Effector memory CD4-positive, alpha-beta T cell (primary cell): ENCODE measurements at places on chromosomes 13 and 19.

DNA sequence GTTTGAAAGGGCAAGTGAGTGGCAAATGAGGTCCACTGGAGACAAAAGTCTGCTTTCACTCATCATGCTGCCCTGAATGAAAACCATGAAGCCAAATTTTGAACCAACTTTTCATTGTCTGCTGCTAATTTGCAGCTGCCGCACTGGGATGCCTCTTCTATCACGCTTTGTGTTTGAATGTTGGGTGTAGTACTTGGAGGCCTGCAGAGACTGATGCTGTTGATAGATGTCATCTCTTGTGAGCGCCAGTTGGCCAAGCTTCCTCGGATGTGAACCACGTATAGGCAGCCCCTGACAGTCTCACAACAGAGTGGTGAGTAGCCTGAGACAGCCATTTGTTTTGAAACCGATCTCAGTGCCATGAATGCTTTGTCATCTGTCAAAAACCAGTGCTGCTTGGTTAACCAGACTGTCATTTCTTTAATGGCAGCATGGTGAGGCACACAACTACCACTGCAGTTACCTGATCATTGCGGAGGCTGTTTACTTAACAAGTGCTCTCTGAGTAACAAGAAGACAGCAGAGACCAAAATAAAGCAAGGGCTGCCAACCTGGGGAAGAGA lies 31.2 kb upstream of the SLC10A2 start:
- no peak for DNase-seq

GRCh38 chr19:30342901-30343300 lies 29.3 kb upstream of the ZNF536 start:
- no peak for DNase-seq

DNA sequence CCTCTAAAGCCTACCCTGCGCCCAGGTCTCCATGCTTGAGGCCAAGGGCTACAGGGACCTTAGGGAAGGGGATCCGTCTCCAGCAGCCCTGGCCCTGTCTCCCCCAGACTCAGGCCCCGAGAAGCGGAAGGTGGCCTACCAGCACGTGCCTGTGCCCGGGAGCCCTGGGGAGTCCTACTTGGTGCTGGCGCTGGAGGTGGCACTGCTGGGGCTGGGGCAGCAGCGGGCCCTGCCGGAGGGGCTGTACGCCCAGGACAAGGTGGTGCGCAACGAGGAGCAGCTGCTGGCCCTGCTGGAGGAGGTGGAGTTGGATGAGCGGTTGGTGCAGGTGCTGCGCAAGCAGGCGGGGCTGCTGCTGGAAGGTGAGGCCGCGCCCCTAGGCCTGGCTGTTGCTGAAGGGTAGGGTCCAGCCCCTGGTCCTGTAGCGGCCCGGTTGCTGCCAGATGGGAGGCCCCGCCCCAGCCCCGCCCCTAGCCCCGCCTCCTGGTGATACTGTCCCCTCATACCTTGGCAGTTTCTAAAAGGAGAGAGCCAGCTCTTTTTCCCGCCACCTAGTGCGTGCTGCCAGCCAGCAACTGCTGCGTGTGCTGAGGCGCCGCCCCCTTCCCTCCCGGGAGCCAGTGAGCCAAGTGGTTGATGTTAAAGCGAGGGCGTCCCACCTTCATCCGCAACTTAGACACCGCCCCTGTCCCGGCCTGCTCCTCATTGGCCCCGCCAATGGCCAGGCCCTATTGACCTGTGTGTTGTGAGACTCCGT lies 22.6 kb downstream of the ZSWIM4 start:
- no peak for DNase-seq

- DNase-seq: no peak
These were observed 276.4 kb upstream of the TMTC4 start for GRCh38 chr13:100951016-100951415.

DNA sequence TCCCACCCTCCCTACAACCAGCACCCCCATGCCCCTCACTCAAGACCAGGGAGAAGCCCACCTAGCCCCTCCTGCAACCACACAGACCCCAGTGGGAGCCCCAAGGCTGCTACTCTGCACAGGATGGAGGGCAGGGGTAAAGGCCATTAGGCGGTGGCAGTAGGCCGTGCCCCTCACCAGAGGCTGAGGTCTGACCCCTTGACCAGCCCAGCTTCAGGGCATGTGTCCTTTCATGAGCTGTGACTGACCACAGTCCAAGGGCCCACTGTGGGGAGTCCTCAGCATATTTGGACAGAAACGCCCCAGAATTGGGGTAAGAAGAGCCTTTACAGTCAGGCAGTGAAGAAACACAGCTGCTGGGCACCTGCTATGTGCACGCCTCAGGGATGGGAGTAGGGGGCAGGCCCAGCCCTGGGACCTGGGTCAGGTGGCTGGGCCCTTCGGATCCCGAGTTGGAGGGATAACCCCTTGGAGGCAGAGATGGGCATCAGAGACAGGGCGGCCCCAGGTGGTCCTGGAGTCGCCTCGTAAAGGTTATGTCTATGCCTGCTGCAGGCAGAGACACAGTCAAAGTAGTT lies 1.7 kb upstream of the RPS5 start:
- no peak for DNase-seq
